ENCODE measurements at places on chromosomes 3 and 15.

DNA sequence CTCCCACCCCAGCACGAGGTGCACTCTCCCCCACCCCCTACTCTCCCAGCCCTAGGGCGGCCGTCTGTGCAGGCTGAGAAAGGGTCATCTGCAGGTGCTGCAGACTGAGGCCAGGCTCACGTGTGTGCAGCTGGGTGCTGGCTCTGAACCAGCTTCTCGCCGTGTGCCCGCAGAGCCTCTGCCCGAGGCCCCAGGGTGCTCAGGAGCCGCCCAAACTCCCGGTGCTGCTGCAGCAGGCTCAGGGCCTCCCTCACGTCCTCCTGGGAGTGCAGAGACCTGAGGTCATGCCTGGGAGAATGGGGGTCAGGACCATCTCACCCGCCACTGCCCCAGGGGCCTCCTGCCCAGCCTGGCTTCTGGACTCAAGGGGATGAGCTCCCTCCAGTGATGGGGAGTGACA is 17.2 kb downstream of the SPTBN5 start:
- no peak for DNase-seq

GRCh38 chr15:100898152-100898490 is 18.5 kb downstream of the ALDH1A3 start:
- DNase-seq, result no peak

DNA sequence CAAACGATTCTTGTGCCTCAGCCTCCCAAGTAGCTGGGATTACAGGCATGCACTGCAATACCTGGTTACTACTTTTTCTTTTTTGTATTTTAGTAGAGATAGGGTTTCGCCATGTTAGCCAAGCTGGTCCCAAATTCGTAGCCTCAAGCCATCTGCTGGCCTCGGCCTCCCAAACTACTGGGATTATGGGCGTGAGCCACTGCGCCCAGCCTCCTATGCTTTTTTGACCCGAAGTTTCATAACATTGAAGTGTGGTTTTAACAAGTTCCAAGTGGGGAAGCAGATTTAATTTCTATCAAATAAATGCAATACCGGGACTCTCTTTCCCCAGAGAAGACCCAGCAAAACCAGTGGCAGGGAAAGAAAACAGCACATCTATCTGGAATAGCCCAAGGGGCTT is 13.7 kb downstream of the SH3BP5 start:
- DNase-seq, result no peak

DNA sequence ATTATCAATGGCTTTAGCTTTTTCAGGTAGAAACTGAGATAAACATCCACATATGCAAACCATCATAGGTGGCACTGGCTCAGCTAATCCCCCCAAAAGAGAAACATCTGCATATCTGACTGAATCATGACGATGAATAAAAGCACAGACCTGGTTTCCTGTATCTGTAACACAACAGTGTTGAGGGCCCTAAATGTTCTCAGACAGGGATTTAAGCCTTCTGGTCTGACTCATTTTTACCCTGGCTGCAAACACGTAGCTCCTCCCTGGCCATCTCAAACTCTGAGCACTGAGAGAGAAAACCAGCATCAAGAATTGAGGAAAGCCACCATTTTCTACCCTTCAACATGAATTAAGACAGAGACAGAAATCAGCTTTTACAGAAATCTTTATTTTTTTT is 35.2 kb downstream of the GLB1 start:
- no peak for DNase-seq

- no peak for DNase-seq
These were observed 65.5 kb upstream of the UBE3A start for GRCh38 chr15:25504307-25504706.

DNA sequence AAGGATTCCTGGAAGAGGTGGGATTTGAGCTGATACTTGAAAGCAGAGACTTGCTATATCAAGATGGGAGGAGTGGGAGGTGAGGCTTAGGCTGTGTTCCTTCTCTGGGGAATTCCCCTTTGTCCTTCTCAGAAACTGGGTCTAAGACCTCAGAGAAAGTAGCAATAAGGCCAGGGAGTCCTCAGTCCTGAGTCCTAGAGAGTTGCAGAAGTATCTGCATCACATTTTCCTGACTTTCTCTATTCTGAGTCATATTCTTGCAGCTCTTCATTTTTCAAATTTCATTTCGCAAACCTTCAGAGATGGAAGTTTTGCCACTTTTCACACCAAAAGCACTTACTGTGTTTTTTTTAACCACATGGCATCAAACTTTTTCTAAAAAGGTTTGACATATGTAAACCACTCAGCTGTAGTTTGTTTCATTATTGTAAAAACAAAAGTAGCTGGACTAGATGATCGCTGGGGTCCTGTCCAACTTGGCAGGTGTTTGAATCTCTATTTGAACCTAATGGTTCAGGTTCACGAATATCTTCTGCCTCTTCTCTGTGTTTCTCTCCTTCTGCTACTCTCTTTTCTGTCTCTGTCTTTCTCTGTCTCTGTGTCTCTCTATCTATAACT is 21.3 kb downstream of the COLQ start:
- no peak for DNase-seq

GRCh38 chr3:167198949-167199600 is 181.0 kb downstream of the ZBBX start:
- DNase-seq, result no peak

DNA sequence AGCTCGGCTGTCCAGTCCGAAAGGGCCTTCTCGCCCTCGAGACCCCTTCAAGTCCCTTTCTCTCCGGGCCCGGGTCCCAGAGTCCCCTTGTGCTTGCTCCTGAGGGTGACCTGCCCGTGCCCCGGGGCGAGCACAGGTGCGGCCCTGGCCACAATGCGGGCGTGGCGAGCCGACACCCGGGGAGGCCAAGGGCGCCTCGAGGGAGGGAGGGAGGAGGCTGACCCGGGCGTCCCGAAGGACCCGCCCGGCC is 810 bp upstream of the MEF2A start:
- peak; percentile 45 for DNase-seq

DNA sequence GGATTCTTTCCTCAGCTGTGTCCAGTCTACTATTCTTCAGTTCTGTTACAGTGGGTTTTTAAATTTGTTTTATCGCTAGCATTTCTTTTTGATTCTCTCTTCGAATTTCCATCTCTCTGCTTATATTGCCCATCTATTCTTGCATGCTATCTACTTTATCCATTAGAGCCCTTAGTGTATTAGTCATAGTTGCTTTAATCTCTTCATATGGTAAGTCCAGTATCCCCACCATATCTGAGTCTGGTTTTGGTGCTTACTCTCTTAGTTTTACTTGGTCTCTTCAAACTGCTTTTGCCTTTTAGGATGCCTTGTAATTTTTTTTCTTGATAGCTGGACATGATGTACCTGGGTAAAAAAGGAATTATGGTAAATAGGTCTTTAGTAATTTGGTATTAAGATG is 9.1 kb downstream of the TIMMDC1 start:
- DNase-seq, result no peak

GRCh38 chr3:176697284-176697889 is 499.9 kb downstream of the TBL1XR1 start:
- no peak for DNase-seq

DNA sequence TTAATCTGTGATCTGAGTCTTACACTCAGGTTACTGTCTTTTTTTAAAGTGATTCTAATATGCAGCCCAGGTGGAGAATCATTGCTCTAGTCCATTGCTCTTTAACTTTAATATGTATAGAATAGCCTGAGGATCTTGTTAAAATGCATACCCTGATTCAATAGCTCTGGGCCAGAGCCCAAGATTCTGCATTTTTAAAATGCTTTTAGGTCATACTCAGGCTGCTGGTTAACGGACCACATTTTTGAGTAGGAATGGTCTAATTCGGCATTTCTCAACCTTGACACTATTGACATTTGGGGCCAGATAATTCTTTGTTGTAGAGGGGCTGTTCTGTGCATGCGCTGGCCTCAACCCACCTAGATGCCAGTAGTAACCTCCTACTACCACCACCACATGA is 20.9 kb upstream of the FSTL1 start:
- DNase-seq, result no peak

- no peak for DNase-seq
These were observed 333.4 kb downstream of the NAALADL2 start for GRCh38 chr3:175192536-175192935.

- DNase-seq, result no peak
These were observed 270.8 kb downstream of the UACA start for GRCh38 chr15:70492240-70493177.

DNA sequence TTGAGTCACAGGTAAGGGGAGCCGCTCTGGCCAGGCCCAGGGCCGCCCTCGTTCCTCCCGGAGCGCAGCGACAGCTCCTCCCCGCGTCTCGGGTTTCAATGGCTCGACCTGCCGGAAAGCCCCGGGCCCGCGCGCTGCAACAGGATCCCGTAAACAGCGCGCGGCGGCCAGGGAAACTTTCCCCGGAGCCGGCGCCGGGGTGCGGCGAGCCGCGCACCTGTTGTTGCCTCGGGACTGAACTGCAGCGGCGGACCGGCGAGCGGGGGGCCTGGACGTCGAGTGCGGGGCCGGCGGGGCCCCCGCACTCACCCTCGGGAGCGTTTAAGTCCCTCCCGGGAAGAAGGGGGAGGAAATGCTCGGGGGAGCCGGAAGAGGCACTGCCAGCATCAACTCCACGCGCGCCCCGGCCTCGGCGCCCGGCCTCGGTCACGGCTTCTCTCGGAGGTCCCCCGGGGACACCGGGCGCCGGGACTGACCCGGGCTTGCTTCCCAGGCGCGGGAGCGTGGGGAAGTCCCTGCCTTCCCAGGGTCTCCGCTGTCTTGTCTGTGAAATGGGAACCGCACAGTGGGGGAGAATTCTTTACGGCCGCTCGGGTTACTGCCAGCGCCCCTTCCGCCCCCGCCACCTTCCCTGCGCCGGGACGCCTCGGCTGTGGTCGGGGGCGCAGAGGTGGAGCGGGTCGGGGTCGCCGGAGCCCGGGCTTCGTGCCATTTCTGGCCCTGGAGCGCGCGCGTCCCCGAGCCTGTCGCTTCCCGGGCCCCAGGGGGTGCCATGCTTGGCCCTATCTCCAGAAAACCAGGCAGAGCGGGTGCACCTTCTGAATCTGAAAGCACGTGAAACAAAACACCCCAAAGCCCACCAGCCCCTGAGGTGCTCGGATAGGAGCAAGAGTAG is 7.5 kb upstream of the PGPEP1L start:
- DNase-seq, result peak; percentile 80

- DNase-seq, result no peak
These were observed 7.9 kb downstream of the FSIP1 start for GRCh38 chr15:39774688-39775267.

GRCh38 chr3:59878038-59878427 is 828.2 kb upstream of the CFAP20DC start:
- DNase-seq, result no peak

GRCh38 chr3:108100906-108101660 is 10.3 kb upstream of the CD47 start:
- DNase-seq, result no peak

- DNase-seq, result no peak
These were observed 172.0 kb downstream of the STT3B start for GRCh38 chr3:31704591-31705179.

DNA sequence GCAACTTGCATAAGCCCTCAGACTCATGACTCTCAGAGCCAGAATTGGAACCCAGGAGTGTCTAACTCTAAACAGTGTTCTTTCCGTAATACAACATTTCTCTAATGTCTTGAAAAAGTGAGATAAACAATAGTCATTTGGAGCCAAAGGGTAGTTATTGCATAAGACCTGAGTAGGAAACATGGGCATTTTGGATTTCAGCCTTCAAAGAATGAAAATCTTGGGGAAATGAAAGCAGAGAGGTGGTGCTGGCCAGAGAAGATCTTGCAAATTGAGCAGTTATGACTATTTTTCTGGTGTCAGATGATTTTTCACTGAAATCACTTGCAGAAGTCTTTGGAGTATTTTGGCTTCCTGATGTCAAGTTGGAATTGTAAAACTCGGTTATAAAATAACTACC is 379.4 kb downstream of the DIPK2A start:
- no peak for DNase-seq

- DNase-seq, result no peak
These were observed 170.5 kb upstream of the LRIG1 start for GRCh38 chr3:66671291-66671690.

GRCh38 chr15:70351391-70351790 is 253.7 kb upstream of the TLE3 start:
- no peak for DNase-seq

DNA sequence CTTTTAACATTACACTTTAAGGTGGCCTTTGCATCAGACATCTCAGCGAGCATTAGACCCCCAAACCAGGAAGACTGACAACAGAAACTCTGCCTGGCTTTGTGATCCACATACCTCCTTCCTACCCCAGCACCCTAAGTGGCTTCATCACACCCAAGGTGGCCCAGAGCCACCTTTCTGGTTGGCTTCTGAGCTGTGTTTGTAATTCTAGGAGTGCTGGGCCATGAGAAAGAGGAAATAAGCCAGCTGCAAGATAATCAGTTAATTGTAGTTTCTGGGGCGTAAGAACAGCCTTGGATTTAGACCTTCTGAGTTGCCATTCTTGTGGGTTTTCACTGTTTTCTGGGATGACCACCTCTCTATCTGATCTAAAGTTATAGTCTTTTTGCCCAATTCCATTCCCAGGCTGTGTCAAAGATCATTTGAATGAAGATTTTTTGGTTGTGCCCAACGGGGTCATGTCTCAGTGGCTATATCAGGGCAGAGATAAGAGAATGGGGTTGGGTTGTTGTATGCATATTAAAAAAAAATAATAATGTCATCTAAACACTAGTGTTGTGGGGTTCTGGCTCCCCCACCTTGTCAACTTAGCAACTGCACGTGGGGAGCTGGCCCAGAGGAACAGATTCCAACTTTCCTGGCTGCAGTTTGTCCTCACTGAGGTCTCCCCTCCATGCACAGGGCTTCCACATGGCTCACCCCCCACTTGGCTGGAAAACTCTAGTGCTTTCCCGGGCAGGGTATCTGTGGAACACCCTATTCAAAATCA is 234.8 kb upstream of the WNT5A start:
- peak; percentile 41 for DNase-seq

DNA sequence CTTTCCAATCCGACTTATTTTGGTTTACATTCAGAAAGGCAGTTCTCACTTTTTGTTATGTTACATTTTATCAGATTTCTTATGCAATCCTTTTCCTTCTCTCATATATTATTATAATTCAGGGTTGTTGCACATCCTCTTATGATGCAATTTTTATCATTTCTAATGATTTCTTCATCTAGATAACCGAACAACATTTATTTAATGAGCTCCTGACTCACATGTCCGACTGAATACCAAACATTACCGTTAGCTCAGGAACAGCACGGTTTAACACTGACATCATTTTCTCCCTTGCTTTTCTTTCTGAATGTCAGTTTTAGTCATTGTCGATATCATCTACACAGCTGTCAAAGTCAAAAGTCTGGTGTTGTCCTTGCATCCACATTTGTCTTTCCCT is 199.2 kb downstream of the BCHE start:
- no peak for DNase-seq

- no peak for DNase-seq
These were observed 57.1 kb upstream of the POU1F1 start for GRCh38 chr3:87333393-87333892.

GRCh38 chr3:99662838-99663570 is 24.6 kb downstream of the COL8A1 start:
- DNase-seq, result no peak

GRCh38 chr3:143354342-143354741 is 234.8 kb downstream of the CHST2 start:
- DNase-seq, result no peak
